ENCODE measurements at places on chromosomes 1 and 21. TPM values are rescaled to one million over a fixed set of nuclear protein-coding genes. Genes with fewer than 3 reads are reported as not detected.

DNA sequence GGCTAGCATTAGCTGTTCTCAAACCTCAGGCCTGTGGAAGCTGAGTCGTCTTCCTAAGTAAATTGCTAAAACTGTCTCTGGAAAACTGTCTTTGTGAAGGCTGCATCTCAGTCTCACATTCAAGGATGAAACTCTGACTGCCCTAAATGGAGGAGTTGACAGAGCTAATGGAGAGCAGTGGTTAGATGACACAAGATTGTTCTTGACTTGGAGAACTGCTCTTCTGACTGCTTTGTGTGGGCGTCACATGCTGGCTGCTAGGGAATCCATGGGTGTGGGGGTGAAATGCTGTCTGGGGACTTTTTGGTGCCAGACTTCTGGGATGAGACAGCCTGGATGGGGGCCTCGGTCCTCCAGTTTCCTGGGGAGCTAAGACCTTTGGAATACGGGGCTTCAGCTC is 24.5 kb upstream of the TSPAN2 start:
- H3K4me3 ChIP-seq, result no peak overlapping the region
- H3K36me3 ChIP-seq, result no peaks in the 10 kb centered on the region
- H3K27ac ChIP-seq, result no peak overlapping the region
- H3K4me1 ChIP-seq, result no peaks in the 10 kb centered on the region
- DNase-seq, result no peak

DNA sequence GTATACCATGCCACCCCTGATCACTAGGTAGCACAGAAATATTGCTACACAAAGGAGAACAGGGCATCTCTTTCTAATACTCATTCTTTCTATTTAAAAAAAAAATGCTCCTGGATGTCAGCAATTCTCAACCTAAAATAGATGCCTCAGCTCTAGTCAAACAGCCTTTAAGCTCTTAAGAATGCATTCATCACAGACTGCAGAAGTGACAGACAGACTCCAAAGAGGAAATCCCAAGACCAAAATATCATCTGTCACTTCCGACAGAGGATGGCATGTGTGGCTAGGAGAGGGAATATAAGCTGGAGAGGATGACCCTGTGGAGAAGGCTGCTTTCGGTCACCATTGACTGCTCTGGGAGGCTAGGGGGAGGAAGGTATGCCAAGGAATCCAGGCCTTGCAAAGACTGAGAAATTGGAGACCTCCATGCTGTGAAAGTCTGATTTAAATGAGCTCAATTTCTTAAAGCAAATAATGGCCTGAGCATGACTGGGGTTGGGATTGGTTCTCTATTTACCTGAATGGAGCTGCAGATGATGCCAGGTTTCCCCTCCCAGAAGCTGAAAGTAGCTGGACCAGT is 277.4 kb downstream of the BRINP2 start:
- no peaks in the 10 kb centered on the region for H3K36me3 ChIP-seq
- peaks cover 8% of the 10 kb centered on the region for H3K4me1 ChIP-seq
- peaks cover 15% of the 10 kb centered on the region for H3K27me3 ChIP-seq

TSPEAR gene
- 3.2 TPM for total RNA-seq

DNA sequence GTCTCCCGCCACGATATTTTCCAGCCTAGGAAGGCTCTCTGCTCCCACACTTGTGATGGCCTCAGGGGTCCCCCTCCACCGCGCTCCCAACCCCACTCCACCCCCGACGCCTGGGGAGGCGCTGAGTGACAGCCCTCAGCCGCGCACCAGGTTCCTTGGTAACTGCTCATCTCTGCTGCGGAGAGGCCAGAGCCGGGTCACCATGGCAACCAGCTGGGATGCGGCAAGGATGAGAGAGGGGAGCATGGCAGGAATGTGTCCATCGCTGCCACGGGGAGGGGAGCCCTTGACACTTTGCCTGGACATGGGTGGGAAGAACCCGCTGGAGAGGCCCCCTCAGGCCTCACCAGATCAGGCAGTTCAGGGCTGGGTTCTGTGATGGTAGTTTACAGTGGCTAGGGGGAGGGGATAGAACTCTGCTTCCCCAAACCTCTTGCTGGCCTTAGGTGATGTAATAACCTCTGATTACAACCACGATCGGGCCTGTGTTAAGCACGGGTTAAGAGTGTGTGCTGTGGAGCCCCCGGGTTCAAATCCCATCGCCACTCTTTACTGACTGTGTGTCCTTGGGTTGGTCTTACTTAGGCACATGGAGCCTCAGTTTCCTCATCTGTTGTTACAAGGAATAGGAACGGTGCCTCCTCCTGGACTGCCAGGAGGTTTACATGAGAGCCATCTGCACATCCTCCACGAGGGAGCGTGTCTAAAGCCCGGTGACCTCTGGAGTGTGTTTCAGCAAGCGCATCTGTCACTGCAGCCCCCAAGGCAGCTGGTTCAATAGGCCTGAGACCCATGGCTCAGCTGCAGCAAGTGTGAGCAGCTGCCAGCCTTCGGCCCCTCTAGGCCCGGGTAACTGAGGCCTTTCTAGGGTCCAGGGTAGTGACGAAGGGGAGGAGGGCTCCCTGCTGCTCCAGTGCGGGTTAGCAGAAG is 6.3 kb downstream of the KIF17 start:
- no peak overlapping the region for H3K4me3 ChIP-seq
- H3K4me1 ChIP-seq, result no peaks in the 10 kb centered on the region
- no peak overlapping the region for H3K27ac ChIP-seq
- no peaks in the 10 kb centered on the region for H3K27me3 ChIP-seq
- no peak for DNase-seq
- H3K36me3 ChIP-seq, result no peaks in the 10 kb centered on the region

GRCh38 chr1:184072376-184072775 is 20.8 kb downstream of the TSEN15 start:
- DNase-seq, result no peak
- H3K4me1 ChIP-seq, result no peaks in the 10 kb centered on the region
- H3K27me3 ChIP-seq, result no peaks in the 10 kb centered on the region

DNA sequence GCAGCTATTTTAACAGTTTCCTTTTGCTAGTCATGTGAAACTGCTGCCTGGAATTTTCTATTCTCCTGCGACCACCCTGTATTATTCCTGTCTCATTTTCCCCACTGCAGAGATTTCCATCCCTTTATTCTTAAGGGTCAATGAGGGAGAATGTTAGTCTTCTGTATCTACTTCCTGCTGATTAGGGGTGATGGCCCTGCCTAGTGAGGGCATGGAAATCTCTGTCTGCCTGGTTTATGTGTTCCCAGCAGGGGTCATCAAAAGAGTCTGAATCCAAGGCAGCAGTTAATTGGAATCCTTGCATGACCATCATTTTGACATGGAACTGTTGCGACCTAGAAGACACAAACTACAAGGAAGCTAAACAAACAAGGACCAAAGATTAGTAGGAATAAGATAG is 325.2 kb downstream of the PLPP3 start:
- no peaks in the 10 kb centered on the region for H3K36me3 ChIP-seq
- no peaks in the 10 kb centered on the region for H3K27me3 ChIP-seq
- no peak for DNase-seq
- H3K4me1 ChIP-seq, result no peaks in the 10 kb centered on the region

PLA2G5 gene
- total RNA-seq, result not detected

GJC2 gene
- total RNA-seq, result 0.51 TPM

DNA sequence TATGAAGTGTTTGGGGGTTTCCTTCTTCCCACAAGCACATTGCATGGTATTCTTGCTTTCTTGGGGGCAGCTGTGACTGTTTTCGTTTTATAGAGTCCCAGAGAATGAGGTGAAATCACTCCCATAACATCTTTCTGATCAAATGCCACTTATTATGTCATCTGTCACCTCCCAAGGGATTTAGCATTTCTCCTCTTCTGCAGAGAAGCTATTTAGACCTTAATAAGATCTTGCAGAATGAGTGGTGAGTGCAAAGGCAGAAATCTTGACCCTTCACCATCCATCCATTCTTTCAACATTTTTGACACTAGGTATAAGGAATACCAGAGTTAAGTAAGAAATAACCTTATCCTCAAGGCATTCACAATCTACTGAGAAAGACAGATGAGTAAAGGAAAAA is 318.6 kb upstream of the POU3F1 start:
- H3K4me3 ChIP-seq, result no peak overlapping the region
- no peaks in the 10 kb centered on the region for H3K4me1 ChIP-seq
- DNase-seq, result no peak
- no peaks in the 10 kb centered on the region for H3K36me3 ChIP-seq
- no peak overlapping the region for H3K27ac ChIP-seq
- no peaks in the 10 kb centered on the region for H3K27me3 ChIP-seq

GRCh38 chr1:114238053-114238452 is 84.4 kb upstream of the SYT6 start:
- no peaks in the 10 kb centered on the region for H3K36me3 ChIP-seq
- no peak overlapping the region for H3K4me3 ChIP-seq
- no peaks in the 10 kb centered on the region for H3K27me3 ChIP-seq
- no peak overlapping the region for H3K27ac ChIP-seq

DNA sequence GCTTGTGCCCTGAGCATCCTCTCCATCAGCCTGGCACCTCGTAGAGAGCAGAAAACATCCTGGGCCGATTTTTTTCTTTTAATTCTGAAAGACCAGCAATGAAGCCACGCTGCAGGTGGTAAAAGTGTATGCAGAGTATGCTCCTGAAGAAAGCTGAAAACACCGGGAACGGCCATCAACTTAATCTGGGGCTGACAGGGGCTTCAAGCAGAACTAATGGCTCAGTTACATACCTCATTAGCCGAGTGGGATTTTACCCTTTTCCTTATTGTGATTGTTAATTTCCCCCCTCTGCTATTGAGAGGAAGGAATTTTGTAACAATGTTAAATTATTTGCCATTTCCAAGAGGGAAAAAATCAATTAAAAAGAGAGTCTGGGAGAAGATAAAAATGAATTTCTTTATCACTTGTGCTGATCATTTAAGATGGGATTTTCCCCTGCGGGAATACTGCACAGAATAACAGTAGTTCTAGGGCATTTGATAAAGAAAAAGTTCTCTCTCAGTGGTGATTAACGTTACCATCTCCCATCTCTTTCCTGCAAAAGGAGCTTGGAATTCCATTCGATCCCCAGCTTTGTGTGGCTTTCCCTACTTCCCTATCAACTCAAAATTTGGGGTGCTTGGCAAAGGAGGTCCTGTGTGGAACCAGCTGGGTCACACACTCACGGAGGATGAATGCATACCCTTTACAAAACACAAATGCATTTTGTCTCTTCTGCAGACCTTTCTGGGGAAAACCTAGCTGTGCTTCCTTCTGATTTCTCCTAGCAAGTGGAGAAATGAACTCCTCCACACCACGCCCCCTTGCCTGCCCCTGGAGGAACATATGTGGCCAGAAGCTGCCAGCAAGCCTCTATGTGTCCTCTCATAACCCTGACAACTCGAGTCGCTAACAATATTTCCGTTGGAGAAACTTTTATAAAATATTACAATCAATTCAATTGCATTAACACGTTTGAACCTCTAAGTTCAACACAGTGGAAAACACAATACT is 70.9 kb downstream of the RRAGC start:
- no peaks in the 10 kb centered on the region for H3K36me3 ChIP-seq
- no peak overlapping the region for H3K4me3 ChIP-seq
- no peaks in the 10 kb centered on the region for H3K27me3 ChIP-seq
- no peak for DNase-seq
- no peak overlapping the region for H3K27ac ChIP-seq
